ENCODE measurements at places on chromosomes 3 and 15.

DNA sequence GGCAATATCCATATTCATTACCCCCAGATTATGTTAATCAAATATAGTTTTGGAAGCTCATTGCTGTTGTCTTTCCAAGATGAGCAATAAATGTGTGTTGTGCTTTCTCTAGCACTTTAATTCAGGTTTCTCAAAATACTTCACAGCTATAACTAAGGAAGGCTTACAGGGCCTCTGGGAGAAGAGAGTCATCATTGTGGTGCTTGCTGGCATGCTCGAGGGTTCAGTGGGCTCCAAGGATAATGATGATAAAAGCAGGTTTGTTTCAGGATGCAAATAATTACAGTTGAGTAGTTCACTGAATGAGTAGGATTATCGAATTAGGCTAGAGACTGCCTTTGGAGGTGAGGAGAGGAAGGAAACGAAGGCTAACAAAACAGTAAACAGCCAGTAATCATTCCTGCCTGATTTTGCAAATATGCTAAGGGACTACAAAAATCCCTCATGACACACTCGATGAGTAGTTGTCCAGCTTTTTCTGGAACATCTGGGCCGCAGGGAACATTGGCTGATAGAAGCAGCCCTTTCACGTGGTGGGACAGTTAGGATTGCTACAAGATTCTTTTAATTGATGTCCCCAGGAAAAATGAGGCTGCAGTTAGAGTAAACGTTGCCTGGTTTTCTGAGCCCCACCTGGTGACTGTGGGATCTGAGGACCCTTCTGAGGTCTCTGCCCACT is 54.1 kb downstream of the SLC7A14 start:
- DNase-seq, result no peak

DNA sequence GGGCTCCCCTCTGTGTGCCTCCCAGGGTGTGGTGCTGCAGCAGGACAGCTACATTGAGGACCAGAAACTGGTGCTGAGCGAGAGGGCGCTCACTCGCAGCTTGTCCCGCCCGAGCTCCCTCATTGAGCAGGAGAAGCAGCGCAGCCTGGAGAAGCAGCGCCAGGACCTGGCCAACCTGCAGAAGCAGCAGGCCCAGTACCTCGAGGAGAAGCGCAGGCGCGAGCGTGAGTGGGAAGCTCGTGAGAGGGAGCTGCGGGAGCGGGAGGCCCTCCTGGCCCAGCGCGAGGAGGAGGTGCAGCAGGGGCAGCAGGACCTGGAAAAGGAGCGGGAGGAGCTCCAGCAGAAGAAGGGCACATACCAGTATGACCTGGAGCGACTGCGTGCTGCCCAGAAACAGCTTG is 53.7 kb downstream of the KLHL25 start:
- DNase-seq, result no peak

DNA sequence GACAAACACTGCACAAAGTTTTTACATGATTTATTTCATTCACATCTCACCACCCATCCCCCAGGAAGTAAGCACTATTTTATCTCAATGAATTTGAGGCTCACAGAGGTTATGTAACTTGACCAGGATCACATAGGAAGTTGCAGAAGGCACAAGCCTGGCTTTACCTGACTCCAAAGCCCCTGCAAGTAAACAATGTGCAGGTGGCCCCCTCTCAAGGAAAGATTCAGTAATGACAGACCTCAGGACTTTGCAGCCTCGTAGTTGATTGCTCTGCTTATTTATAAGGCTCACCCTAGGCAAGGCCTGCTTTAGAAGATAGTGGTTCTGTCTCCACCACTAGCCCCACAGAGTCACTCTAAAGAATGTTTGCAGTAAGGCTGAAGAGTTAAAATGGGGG is 79.8 kb upstream of the MDFIC2 start:
- DNase-seq, result no peak

GRCh38 chr3:28547677-28548076 is 199.1 kb upstream of the AZI2 start:
- DNase-seq, result no peak

DNA sequence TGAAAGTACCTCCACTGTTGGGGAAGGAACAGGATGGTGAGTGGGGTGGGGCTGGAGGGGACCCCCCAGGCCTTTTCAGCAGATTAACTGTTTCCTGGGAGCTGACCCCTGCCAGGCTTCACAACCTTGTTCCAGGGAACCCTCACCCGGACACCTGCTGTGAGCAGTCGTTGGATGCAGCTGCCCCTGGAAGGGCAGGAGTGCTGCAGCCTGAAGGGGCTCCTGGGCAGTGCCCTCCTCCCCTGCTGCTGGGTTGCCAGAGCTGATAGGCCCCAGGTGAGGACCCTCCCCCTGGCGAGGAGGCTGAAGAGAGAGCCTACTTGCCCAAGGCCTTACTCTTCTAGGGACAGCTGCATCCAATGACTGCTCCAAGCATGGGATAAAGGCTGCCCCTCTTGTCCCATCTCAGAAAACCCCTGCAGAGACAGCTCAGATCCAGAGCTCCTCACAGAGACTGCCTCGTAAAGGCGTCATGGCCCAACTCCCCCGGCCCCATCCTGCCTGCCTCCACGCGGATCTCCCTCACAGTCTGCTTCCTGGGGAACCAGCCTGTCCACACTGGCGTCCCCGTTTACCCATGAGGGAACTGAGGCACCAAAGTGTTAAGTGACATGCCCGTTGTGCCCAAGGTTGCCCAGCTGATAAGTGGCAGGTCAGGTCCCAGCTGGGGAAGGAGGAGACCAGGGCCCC is 193.4 kb upstream of the LINGO1 start:
- no peak for DNase-seq

DNA sequence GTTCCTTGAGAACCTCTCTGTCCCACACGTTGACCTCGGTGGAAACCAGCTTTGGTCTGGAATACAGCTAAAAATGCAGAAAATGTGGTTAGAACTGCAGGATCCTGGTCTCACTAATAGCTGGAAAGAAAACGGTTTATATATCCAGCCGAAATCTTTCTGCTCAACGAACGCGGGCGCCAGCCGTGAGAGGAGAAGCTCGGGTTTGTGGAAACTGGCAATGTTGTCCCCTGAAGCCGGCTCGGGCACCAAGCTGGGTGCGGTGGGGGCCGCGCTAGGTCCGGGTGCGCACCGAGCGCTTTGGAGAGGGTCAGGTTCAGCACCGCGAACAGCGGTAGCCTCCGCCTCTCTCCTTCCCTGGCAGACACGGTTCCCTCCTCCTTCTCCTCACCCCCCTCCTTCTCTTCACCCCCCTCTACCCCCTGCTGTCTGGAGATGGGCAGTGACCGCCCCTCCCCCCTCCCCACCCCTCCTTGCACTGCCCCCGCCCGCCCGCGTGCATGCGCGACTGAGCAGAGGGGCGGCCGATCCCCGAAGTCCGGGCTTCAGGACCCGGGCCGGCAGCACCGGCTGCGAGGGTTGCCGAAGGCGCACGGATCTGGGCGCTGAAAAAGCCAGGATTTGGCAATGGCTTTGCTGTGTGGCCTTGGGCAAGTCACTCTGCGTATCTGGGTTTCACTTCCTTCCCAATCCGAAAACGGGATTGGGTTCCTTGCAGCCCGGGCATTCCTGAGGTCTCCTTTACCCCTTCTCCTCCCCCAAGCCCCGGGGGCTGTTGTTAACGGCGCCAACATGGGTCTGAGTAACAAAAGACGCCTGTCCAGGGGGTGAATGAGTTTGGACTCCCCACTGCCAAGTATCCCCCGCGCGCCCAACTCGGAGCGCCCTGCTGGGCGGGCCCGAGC is at the start of gene SKOR1:
Gene SKOR1, plus strand, starts transcription at position 534 of the 905 bp plus-strand sequence. Its CDS starts 94 bp downstream, at position 628.
- no peak for DNase-seq

All from putamen (tissue), 1 donor.